Naive B cell (primary cell): ENCODE measurements at places on chromosomes 4 and X.

- no peak overlapping the region for H3K4me3 ChIP-seq
- no peak for DNase-seq
- H3K4me1 ChIP-seq, result no peaks in the 10 kb centered on the region
- H3K27me3 ChIP-seq, result no peaks in the 10 kb centered on the region
- no peak overlapping the region for H3K27ac ChIP-seq
Observed at GRCh38 chr4:134276476-134276875, 74.9 kb upstream of the PABPC4L start.

- no peak overlapping the region for H3K4me3 ChIP-seq
- H3K4me1 ChIP-seq, result no peaks in the 10 kb centered on the region
- H3K27me3 ChIP-seq, result no peaks in the 10 kb centered on the region
- H3K27ac ChIP-seq, result no peak overlapping the region
- H3K36me3 ChIP-seq, result no peaks in the 10 kb centered on the region
Observed at GRCh38 chr4:122431351-122431750, 25.2 kb downstream of the IL2 start.

DNA sequence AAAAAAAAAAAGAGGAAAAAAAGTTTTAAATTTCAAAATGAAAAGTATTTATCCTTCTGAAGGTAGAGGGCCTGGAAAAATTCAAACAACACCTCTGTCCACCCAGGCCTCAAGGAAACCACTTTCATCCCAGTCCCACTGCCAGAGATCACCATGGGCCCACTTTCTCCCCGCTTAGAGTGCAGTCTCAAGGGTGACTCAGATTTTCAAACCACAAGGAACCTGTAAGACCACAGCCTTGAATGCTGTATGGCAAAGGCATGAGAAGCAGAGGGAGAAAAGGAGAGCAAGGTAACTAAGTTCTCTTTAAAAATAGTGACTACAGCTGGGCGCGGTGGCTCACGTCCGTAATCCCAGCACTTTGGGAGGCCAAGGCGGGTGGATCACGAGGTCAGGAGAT is 87.9 kb upstream of the PACRGL start:
- no peaks in the 10 kb centered on the region for H3K27me3 ChIP-seq
- DNase-seq, result no peak
- H3K36me3 ChIP-seq, result no peaks in the 10 kb centered on the region
- H3K27ac ChIP-seq, result peak overlapping the region; percentile 26

DNA sequence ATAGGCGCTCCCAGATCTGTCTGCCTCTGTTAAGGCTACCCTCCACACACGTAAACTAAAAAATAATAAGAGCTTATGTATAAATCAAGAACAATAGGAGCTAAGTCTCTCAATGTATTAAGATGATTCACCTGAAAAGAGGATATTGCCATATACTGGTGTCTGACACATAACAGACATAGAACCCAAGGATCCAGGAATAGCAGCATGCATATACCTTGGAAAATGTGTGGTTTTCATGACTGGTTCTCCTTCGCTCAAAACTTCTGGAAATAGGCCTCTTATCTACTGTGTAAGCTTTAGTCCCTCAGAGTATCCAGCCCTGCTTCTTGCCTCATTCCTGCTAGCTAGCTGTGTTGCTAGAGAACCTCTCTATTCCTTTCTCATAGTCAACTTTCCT is 203.7 kb upstream of the SLITRK2 start:
- no peaks in the 10 kb centered on the region for H3K27me3 ChIP-seq
- no peak for DNase-seq
- no peak overlapping the region for H3K4me3 ChIP-seq
- H3K4me1 ChIP-seq, result no peaks in the 10 kb centered on the region
- H3K36me3 ChIP-seq, result no peaks in the 10 kb centered on the region
